Stimulated activated CD4-positive, alpha-beta T cell treated with anti-CD3 and anti-CD28 coated beads, Interleukin-12 subunit alpha, Interleukin-12 subunit beta, amount 100 ng/mL, for 24 hours (primary cell): ENCODE measurements at places on chromosomes 16 and 17.

GRCh38 chr16:30491744-30492308 is 19.3 kb downstream of the ITGAL start:
- no peak for DNase-seq

- DNase-seq: no peak
These were observed 26.7 kb upstream of the ITGA3 start for GRCh38 chr17:50029185-50029584.

DNA sequence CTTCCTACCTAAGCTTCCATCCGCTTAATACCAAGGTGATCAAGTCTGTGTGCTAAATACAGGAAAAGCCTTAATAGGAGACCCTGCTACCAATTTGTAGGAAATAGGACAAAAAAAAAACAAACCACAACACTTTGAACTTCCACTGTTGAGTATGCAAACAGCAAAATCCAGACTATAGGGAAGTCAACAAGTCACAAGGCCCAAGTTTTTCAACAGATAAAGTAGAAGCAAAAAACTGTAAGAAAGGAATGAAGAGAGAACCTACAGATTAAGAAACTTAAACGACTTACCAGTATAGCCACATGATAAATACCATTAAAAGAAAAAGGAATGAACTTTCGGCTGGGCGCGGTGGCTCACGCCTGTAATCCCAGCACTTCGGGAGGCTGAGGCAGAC is 7.4 kb downstream of the USP22 start:
- no peak for DNase-seq

DNA sequence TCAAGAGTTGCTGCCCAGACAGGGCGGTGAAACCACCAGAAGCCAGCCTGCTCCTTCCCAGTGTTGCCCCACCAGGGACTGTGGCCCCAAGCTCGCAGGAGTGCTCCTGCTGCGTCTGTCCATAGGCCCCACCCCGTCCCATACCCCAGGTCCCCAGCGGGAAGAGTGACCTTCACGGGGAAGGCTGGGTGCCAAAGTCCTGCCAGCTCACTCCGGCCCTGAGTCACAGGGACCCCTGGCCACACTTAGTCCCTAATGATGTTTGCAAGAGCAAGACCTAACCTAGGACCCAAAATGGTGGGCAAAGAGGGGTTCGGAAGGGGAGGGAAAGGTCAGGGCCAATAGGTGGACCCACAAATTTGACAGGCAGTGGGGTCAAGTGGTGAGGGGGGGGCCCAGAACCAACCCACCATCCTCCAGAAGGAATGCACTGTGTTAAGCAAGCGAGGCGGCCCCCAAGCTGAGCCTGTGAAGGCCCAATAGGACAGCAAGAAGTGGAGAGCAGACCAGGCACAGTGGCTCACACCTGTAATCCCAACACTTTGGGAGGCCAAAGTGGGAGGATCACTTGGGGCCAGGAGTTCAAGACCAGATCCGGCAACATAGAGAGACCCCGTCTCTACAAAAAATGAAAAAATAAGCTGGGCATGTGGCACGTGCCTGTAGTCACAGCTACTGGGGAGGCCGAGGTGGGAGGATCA is 3.3 kb downstream of the DOK4 start:
- DNase-seq: no peak

- DNase-seq: peak; percentile 84
These were observed at the start of gene SMIM5 for GRCh38 chr17:75632863-75633485. SMIM5 (plus strand) TSS chr17:75633434; CDS start chr17:75640202, 6,768 bp downstream.

DNA sequence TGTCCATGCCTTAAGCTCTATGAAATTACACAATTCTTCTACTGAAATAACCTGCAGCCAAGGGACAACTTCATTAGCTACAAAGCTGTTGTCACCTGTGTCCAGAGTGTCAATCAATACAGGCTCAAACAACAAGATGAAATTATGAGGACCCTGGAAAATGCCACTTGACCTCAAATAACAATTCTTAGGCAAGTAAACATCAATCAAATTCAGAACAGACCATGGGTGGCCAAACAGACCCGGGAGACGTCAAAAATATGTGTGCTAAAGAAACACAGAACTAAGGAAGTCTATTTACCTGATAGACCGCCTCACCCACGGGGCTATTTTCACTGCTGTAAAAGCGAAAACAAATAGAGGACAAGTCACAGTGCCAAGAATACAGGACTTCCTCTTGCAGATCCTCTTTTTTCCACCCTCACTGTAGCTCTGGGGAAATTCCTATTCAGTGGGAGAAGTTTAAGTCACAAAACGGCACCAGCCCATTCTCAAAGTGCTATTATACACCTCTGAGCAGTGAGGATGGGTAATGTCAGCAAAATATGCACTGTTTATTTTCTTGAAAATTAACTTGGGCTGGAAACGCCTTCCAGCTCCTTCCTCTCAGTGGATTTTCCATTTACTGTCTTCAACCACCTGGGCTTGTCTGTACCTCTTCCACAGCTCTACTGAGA is 2.7 kb downstream of the LITAF start:
- DNase-seq: no peak

DNA sequence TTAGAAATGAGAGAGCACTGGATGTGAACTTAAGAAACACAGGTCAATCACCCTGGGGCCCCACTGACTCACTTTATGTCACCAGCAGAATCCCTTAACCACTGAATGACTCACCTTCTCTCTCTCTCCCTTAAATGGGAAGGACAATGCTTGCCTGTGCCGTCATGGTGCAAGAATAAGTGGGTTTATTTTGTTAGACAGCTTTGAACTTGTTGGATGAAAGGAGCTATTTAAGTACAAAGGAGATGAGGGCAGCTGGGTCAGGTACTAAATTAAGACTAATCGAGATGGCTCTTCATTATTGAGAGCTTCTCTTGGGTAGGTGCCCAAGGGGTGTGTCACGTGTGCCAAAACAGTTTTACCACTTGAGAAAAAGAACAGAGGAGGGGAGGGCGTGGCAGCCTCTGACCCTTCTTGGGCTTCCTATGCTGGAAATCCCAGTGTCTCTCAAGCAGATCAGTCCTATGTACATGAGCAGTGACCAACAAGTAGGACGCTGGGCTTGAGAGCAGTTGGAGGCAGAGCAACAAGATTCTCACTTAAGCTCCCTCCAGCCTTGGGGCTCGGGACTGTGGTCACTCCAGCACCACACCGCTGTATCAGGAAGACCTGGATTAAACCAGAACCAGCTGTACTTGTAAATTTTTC is 6.7 kb upstream of the KRT31 start:
- peak; percentile 54 for DNase-seq

DNA sequence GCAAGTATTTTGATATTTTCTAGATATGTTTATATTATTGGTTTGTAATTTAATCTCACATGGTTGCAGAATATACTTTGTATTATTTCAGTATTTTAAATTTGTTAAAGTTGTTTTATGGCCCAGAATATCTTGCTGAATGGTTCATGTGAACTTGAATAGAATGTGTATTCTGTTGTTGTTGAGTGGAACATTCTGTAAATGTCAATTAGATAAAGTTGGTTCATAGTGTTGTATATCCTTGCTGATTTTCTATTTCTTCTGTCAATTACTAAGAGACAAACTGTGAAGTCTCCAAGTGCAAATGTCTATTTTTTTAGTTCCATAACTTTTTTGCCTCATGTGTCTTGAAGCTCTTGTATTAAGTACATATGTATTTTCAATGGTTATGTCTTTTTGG is 411.7 kb downstream of the NPIPA7 start:
- DNase-seq: no peak

- no peak for DNase-seq
These were observed 43.9 kb downstream of the PITPNC1 start for GRCh38 chr17:67420994-67421393.

DNA sequence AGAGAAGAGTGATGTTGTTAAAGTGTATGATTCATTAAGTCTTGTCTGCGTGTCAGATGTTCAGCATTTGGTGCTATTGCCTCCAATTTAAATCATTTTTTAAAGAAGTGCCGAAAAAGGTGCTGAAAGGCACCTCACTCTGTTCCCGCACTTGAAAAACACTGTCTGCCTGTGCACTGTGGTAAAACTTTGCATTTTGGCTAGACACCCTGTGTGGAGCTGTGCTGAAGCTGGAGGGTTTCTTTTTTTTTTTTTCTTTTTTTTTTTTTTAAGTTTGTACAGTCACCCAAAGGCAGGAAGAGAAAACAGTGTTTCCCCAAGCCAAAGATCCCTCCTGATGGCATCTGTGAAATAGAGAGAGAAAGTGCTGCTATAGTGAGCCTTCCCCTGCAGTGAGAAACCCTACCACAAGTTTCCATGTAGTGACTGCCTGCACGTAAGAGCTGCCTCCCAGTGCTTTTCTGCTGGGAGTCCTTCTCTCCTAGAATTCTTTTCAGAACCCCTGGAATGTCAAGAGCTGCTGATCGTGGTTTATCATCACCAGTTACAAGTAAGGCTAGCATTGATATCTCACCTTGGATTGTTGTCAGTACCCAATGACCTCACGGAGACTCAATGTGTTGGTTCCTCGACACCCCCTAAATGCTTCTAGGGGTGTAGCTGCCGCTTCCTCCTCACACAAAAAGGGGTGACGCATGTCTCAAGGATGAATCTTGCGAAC is 116.0 kb upstream of the SOX9 start:
- DNase-seq: no peak

DNA sequence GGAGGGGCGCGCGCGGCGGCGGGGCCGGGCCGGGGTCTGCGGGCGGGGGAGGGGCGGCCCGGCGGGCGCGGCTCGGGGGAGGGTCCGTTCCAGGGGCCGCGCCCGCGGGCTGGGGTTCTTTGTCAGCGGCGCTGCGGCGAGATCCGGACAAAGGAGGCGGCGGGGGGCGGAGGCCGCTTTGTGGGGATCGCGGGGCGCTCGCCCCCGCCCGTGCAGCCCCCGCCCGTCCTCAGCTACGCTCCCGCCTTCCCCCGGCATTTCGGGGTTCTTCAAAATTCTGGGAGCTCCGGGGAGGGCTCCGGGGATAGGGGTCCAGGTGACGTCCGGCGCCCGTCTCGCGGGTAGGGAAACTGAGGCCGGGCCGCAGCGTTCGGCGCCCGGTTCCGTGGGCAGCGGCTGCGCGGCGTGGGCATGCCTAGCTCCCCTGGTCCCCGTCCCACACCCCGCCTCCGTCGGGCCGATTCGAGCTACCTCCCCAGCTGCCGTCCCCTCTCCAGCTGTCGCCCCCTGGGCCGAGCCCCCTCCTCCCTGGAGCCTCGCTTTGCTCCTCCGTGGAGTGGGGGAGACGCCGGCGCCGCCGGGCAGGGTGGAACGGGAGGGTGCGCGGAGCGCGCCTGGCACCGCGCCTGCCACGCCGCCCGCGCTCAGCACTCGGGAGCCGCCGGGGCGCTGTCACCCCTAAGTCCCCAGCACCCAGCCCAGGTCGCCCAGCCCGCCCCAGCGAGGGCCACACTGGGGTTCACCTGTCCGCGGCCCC is 546 bp downstream of the SNN start:
- DNase-seq: no peak

DNA sequence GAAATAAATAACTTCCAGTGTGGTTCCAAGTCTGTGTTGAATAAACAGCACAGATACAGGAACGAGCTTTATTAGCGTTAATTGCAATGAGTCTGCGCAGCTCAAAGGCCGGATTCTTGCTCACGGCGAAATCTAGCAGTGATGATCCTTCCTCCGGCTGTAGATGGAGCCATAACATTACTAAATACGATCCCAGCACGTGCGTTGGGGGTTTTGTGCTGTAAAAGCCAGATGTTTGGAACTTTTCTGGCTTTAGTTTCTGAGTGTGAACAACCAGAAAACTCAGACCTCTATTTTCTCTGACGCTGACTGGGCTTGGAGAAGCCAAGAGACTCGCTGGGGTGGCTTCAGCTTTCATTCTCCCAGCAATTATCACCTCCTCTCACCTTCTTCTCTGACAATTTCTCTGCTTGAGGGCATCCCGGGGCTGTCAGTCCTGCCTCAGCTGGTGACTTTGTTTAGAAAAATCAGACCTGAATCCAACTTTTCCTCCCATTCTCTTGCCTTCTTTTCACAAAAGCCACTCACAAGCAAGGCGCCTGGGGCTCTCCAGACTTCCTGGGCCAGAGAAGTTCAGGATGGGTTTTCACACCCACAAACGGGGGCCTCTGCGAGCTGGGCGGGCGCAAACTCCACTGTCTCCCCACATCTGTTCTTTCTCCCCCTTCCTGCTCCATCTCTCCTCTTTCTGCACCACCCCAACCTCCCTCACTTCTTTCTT is 47.1 kb upstream of the AKTIP start:
- DNase-seq: peak; percentile 33

- DNase-seq: no peak
These were observed 15.1 kb downstream of the FA2H start for GRCh38 chr16:74759564-74759963.

- DNase-seq: no peak
These were observed 13.8 kb downstream of the HYDIN start for GRCh38 chr16:71216714-71217113.

GRCh38 chr16:50613281-50613963 is 65.2 kb downstream of the NKD1 start:
- DNase-seq: no peak

DNA sequence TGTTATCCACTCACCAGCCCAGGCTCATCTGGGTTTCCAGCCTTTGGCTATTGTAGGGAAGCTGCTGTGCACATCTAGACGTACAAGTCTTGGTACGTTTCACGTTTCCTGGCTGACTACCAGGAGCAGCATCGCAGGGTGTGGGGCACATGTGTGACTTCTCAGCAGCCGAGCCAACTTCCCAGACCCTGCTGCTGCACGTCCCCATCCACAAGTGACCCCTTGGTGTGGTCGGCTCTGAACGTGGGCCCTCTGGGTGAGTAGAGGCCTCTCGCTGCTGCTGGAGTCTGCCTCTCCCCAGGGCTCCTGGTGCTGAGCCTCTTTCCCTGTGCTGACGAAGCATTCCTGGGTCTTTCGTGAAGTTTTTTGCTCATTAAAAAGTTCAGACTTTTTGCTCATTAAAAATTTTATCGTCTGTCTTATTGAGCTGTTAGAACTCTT is 70.2 kb upstream of the ZNF750 start:
- no peak for DNase-seq

- DNase-seq: no peak
These were observed 612.9 kb downstream of the MAF start for GRCh38 chr16:78987666-78988065.

DNA sequence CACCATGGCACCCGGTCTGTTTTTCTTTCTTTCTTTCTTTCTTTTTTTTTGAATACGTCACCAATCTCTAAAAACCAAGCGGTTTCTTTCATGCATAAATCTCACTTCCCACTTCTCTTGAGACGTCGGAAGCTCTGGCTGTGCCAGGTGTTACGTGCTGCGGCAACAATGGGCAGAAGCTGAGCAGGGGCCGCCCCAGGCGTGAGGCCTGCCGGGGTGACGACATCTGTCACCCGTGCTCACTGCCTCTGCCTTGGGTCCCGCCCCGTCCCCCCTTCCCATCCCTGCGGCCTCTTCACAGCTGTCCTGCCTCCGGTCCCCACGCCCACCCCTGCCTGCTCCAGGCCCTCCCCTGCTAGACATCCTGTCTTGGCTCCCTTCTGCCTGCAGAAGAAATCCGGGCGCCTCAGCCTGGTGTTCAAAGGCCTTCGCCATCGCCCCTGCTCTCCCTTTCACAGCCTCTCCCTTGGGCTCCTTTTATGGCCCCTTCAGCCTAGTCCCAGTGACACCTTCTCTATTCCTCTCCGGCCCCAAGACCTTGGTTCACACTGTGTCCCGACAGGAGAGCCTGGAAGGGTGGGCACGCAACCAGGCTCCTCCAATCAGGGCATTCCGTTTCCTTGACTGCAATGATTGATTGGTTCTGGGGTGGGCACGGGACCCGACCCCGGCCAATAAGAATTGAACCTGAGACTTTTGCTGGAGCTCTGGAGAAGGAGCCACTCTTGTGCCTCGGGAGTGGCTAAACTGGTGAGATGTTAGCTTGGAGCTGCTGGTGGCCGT is 4.8 kb downstream of the P2RX1 start:
- DNase-seq: peak; percentile 65

- DNase-seq: no peak
These were observed 150.3 kb downstream of the IRX3 start for GRCh38 chr16:54136276-54136625.

GRCh38 chr17:41511116-41511515 is 5.7 kb upstream of the KRT13 start:
- no peak for DNase-seq

GRCh38 chr16:68617734-68618133 is 27.4 kb upstream of the CDH3 start:
- DNase-seq: no peak
